ENCODE measurements at places on chromosomes 6 and 20.

GRCh38 chr6:134984821-134985220, 34.9 kb upstream of the ALDH8A1 start:
- no peak for DNase-seq

GRCh38 chr20:52251136-52251700, 59.6 kb upstream of the ZFP64 start:
- no peak for DNase-seq

- no peak for DNase-seq
Observed at GRCh38 chr20:38114353-38114791, 50.7 kb downstream of the TGM2 start.

DNA sequence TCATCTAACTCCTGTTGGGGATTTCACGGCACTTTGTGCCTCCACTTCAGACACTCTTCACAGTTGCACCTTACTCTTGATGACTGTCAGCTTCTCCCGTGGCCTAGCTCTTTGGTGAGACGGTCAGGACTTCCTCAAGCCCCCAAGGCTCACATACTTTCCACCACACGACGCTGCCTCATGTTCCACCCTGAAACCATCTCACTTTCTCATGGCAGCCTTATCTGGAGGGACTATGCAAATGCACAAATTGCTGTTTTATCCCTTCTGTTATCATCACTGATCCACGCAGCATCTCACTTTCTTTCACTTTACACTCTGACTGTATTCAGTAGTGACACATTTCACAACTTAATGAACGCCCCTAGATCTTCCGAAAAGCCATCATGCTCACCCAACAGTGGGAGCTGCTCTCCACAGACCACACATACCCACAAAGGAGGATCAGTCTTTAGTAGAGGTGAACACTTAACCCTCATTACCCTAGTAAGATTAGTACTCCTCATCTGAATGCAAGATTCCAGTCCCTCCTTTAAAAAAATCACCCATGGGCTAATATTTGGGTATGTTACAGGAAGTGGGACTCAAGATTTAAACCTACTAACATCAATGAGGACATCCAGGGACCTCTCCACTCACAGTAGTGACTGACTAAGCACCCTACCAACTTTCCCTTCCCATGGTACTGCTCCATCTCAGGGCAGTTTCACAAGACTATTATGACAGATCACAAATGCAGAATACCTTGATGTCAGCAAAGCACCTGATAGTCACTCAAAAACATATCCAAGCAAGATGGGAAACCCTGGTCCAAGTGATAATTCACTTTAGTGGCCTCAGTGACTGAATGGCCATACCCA, 35.4 kb downstream of the FYN start:
- DNase-seq = no peak

GRCh38 chr6:127366282-127367022, 23.0 kb upstream of the ECHDC1 start:
- peak; percentile 67 for DNase-seq

DNA sequence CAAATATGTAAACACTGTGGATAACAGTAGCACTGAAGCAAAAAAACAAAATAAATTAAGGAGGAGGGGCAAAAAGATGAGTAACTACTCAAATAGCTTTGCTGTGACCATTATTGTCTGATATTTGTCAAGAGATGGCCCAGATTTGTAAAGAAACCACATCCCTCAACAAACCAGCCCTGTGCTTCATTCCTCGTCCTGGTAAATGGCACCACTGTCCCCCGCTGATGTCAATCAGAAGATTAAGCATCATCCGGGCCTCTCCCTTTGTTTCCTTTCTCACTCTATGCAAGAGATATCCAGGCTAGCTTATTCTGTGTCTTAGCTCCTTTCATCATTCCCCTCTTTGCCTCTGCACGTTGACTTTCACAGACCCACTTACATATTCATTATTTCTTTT, 259.0 kb downstream of the SYNE1 start:
- no peak for DNase-seq

DNA sequence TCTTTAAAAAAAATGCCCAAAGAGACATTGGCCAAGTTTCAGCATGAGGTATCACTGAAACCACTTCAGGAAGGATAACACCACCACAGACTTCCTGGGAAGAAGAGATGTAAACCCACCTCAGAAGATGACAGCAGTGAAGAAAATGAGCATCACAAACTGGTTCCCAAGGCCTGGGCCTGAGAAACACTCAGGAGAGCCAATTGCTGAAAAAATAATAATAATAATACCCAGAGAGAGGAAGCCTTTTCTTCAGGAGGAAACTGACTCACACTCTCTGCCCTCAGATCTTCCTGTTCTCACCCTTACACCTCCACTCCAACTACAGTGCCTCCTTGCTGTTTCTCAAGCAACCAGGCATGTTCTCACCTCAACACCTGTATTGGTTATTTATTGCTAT, 68.1 kb upstream of the MAFB start:
- no peak for DNase-seq

- DNase-seq = no peak
Observed at GRCh38 chr6:167564416-167565250, 239.7 kb downstream of the TTLL2 start.

DNA sequence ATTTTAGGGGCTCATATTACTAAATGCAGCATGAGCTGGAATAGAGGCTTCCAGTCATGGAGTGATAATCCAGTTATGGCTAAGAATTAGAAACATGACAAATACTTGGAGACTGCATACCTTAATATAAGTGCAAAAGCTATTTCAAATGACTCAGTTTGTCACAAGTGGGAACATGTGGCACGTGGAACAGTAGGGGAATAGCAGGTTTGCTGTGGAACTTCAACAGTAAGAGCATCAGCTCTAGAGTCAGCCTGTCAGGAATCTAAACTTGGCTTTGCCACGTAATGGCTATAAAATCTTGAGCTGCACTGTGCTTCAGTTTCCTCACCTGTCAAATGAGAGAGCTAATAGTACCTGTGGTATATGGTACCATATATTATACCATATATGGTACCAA, 62.1 kb downstream of the HTR1B start:
- no peak for DNase-seq

GRCh38 chr6:72564231-72564630, 57.6 kb upstream of the KCNQ5 start:
- no peak for DNase-seq

DNA sequence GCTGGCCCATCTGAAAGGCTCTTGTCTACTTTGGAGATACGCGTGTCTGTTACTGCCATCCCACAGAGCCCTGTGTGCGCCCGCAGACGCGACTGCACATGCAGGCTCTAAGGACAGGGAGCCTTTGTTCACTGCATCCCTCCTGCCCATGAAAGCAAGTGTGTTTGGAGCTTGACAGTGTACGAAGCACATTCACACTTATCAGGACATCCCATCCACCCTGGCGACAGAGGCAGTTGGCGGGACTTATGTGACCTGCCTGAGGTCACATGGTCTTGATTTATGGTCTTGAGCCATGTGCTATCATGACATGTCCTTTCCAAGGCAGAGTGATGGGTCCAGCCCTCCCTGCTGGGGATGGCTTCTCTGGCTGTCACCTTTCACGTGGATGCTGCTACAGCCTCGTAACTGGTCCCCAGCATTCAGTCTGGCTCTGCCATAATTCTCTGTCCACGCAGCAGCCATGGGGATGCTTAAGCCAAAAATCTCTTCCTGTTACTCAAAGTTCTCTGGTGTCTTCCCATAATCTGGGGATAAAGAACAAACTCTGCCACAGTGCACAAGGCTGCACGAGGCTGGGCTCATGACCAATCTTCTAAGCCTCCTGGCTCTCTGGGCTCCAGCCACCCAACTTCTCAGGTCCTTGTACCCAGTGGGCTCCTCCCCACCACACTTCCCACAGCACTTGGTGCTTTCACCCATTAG, 36.3 kb upstream of the FAM83D start:
- no peak for DNase-seq

- DNase-seq = no peak
Observed at GRCh38 chr6:14501914-14502313, 384.3 kb downstream of the CD83 start.

DNA sequence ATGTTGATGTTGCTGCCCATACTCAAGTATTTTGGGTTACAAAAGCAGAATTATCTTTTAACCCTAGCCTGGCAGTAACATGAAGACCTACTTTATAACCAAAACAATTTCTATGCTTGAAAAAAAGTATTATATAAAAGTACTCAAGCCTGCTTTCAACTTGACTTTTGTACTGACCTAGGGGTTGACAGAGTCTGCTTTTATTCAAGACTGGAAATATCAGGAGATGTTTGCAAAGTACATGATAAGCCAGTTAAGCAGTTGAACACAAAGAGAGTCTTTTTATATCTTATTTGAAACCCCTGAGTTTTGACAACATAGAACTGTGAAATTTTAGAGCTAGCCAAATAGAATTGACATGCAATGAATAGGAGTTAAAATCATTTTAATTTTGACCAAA, 159.8 kb downstream of the KCNQ5 start:
- no peak for DNase-seq

DNA sequence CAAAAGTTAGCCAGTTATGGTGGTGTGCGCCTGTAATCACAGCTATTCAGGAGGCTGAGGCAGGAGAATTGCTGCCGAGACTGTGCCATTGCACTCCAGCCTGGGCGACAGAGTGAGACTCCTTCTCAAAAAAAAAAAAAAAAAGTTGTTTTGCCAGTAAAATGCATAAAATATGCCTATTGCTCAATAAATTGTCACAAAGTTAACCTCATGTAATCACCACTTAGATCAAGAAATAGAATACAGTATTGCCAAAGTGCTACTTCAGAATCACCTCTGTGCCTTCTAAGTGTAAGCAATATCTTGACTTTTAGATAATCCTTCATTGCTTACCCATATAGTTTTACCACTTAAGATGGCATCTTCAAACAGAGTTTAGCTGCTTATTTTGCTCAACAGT, 80.7 kb downstream of the TRMT11 start:
- no peak for DNase-seq

DNA sequence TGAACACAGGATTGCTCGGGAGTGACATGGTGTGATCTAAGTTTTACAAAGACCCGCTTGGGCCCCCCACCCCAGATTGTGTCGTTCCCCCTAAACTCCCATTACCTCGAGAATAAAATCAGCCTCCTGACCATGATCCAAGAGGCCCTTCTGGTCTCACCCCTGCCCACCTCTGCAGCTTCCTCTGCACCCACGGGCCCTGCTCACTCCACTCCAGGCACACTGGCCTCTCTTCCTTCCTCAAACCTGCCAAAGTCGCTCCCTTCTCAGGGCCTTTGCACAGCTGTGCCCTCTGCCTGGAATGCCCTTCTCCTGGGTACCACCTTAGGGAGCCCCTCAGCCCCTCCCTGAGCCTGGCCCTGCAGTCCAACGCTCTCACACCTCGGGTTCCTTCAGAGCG, 17.9 kb downstream of the TGM2 start:
- DNase-seq = peak; percentile 43

Data from inflammatory macrophage treated with lipopolysaccharide for 1 hour (primary cell).